ENCODE measurements at places on chromosomes 3 and 15. TPM values are rescaled to one million over a fixed set of nuclear protein-coding genes. Genes with fewer than 3 reads are reported as not detected.

GRCh38 chr3:136353461-136353860 is 103.3 kb downstream of the PCCB start:
- DNase-seq: no peak

Gene BOC
- 4.2 TPM for total RNA-seq

Gene SLC9C1
- 0.37 TPM for total RNA-seq

Gene CSPG4
- not detected for total RNA-seq

- no peak for DNase-seq
Measured at GRCh38 chr15:51030649-51031316, 63.9 kb downstream of the TNFAIP8L3 start.

- DNase-seq: no peak
Measured at GRCh38 chr3:162263596-162263995, 767.0 kb downstream of the OTOL1 start.

GRCh38 chr3:64900617-64901521 is 213.1 kb upstream of the ADAMTS9 start:
- DNase-seq: no peak

DNA sequence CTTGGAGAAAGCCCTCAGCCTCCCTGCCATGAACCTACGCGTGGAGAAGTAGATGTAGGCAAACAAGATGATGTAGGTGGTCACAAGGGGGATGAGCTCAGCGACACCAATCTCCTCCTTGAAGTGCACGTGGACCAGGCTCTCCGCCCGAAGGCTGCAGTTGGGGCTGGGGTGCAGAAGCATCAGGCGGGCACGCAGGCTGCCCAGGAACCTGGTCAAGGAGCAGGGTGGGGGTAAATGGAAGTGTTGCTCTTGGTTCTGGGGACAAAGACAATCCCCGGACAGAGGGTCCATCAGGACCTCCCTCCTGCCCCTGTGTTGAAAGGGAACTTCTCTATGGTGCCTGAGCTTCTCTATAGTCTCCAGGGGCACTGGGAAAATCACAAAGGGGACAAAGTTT is 45.1 kb downstream of the PTPN23 start:
- no peak for DNase-seq

GRCh38 chr3:40299721-40300335 is 9.7 kb upstream of the EIF1B start:
- no peak for DNase-seq

Gene IGDCC3
- total RNA-seq: not detected

DNA sequence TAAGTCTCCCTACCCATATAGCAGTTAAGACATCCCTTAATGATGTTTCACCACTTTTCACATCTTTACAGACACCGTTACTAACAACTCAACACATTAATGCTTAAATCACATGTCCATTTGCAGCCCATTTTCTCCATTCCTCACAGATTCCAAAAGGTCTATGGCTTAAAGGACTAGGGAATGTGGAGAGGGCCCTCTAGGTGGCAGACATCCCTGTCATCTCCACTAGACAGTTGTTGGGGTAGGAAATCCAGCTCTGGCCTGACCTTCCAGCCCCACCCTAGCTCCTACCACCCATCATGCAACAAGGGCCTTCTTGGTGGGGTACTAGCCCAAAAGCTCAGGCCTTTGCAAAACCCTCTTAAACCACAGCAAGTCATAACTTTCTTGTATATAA is 25.2 kb downstream of the CPEB1 start:
- no peak for DNase-seq

- no peak for DNase-seq
Measured at GRCh38 chr15:30962659-30963058, 28.8 kb downstream of the MTMR10 start.

DNA sequence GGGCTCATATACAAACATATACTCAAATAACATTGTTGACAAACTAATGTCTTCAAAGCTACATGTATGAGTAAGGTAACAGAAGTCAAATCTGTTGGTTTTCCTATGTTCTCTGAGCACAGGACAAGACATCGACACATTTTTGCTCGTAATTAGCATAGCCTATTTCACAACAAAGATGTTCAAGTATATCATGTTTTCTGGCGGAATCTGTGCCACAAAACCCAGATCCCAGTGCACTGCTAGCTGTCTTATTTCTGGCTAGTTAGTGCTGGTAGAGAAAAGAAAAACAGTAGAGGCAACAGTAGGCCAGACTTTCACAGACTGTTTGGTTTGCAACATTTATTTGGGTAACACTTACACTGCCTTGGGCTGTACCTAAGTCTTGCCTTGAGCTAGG is 51.2 kb downstream of the RUBCN start:
- no peak for DNase-seq

Measured in activated T-helper 2 cell treated with anti-CD3 and anti-CD28 coated beads, Interferon-gamma antibody, Interleukin-2, Interleukin-4, amounts not matched to agents 10 μg/mL and 5 μg/mL and 100 μg/mL, durations not matched to agents 14 hours and 24 hours and 36 hours (primary cell).